Calu3 (cell line): ENCODE measurements at places on chromosomes 2 and 18. TPM values are rescaled to one million over a fixed set of nuclear protein-coding genes. Genes with fewer than 3 reads are reported as not detected.

DNA sequence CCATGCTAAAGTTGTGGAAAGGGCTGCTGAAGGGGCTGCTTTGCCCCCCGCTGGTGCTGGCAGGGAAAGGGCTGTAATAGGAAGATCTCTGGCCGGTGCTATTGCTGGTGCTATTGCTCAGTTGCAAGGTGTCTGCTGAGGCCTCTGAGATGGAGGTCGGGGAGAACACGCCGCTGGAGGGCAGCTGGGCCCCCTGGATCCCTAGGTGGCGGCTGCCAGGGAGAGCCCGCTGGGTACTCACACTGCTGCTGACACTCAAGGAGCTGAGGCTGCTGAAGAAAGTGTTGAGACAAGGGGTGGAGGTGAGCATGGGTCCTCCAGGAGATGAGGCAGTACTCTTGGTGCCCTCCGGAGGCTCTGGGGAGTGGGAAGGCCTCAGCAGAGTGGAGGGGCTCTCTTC is 4.2 kb downstream of the FOXI3 start:
- H3K27me3 ChIP-seq, result peaks cover 17% of the 10 kb centered on the region
- no peak overlapping the region for H3K27ac ChIP-seq
- H3K4me1 ChIP-seq, result no peaks in the 10 kb centered on the region
- no peaks in the 10 kb centered on the region for H3K36me3 ChIP-seq
- DNase-seq, result no peak

GRCh38 chr2:40564184-40564583 is 112.3 kb upstream of the SLC8A1 start:
- H3K27ac ChIP-seq, result no peak overlapping the region
- H3K27me3 ChIP-seq, result no peaks in the 10 kb centered on the region
- no peak overlapping the region for H3K4me3 ChIP-seq
- no peaks in the 10 kb centered on the region for H3K36me3 ChIP-seq

GRCh38 chr2:232236200-232236599 is 142.4 kb upstream of the ALPP start:
- DNase-seq, result no peak
- no peaks in the 10 kb centered on the region for H3K36me3 ChIP-seq
- H3K4me3 ChIP-seq, result no peak overlapping the region
- no peaks in the 10 kb centered on the region for H3K27me3 ChIP-seq
- no peak overlapping the region for H3K27ac ChIP-seq

- peak; percentile 59 for DNase-seq
- H3K27ac ChIP-seq, result peak overlapping the region; percentile 62
- no peaks in the 10 kb centered on the region for H3K27me3 ChIP-seq
- peak overlapping the region; percentile 77 for H3K4me3 ChIP-seq
- peaks cover 59% of the 10 kb centered on the region for H3K4me1 ChIP-seq
Observed at GRCh38 chr2:132417430-132418035, 928 bp downstream of the GPR39 start.

DNA sequence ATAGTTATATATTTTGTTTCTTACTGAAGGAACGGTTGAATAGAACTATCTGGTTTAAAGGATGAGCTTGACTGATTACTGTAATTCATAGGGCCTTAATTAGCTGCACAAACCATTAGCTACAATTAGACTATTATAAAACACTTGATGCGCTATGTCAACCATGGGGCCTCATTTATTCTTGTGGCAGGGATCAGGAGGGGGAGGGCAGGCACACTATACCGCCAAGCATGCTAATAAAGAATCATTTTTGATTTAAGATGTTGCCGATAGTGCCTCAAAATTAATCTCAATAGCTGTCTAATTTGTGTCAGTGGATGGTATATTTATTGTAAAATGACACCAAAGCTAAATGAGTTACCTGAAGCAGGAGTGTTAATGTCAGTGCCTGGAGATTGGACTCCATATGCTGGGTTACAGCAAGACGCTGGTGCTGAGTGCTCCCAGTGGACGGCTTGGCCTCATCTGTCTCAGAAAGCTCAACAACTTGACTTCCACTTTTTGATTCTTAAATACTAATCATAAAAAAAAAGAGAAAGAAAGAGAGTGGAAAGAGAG is 1007.0 kb upstream of the CELF4 start:
- no peak overlapping the region for H3K27ac ChIP-seq
- DNase-seq, result no peak
- H3K4me3 ChIP-seq, result no peak overlapping the region
- H3K27me3 ChIP-seq, result no peaks in the 10 kb centered on the region
- no peaks in the 10 kb centered on the region for H3K36me3 ChIP-seq

DNA sequence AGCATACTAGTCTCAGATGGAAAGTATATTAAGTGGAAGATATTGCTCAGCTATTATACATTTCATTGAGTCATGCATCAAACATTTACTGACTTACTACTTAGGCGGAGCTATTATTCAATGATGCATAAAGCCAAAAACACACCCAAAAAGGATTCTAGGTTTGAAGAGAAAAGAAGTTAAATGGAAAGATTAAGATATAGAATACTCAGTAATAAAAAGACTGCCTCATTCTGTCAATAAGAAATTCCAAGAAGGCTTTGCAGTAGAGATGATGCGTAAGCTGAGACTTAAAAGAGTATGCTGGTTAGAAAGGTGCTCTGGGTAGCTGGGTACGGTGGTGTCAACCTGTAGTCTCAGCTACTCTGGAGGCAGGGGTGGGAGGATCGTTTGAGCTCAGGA is 27.6 kb downstream of the STK17B start:
- no peaks in the 10 kb centered on the region for H3K27me3 ChIP-seq
- no peaks in the 10 kb centered on the region for H3K4me1 ChIP-seq
- peaks cover 55% of the 10 kb centered on the region for H3K36me3 ChIP-seq
- no peak for DNase-seq

DNA sequence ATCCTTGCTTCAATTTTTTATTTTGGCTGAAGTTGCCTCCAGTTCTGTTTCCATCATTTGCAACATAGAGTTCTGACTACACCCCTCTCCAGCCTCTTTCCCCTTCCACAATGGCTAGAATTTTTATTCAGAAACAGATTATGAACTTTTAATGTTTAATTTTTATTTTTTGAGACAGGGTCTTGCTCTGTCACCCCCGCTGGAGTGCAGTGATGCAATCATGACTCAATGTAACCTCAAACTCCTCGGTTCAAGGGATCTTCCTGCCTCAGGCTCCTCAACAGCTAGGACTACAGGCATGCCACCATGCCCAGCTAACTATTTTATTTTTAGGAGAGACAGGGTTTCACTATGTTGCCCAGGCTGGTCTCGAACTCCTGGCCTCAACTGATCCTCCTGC is 2.8 kb downstream of the NTSR2 start:
- no peak for DNase-seq
- no peaks in the 10 kb centered on the region for H3K36me3 ChIP-seq
- H3K27me3 ChIP-seq, result peaks cover 23% of the 10 kb centered on the region
- H3K4me1 ChIP-seq, result peaks cover 12% of the 10 kb centered on the region
- no peak overlapping the region for H3K4me3 ChIP-seq

GRCh38 chr2:95298486-95299111 is 1.5 kb downstream of the KCNIP3 start:
- H3K36me3 ChIP-seq, result no peaks in the 10 kb centered on the region
- no peak overlapping the region for H3K27ac ChIP-seq
- no peaks in the 10 kb centered on the region for H3K4me1 ChIP-seq
- no peak overlapping the region for H3K4me3 ChIP-seq

DNA sequence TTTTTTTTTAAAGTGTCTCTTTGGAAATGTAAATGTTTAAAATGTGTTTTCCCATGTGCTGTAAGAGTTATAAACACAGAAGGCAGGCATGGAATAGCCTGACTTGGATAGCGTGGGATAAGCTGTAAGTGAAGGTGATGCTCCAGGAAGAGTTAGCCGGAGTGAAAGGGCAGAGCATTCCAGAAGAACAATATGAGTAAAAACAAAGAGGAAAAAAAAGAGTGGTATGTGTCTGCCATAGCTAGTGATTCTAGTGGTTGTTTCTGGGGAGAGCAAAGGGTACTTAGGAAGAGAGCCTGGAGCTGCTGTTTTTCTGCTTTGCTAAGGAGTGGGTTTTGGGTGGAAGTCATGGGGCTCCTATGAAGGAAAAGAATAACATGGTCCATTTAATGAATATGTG is 126.9 kb upstream of the DLGAP1 start:
- H3K4me1 ChIP-seq, result peaks cover 5% of the 10 kb centered on the region
- DNase-seq, result no peak
- H3K4me3 ChIP-seq, result no peak overlapping the region
- peaks cover 5% of the 10 kb centered on the region for H3K36me3 ChIP-seq
- H3K27me3 ChIP-seq, result no peaks in the 10 kb centered on the region
- H3K27ac ChIP-seq, result peak overlapping the region; percentile 7

DNA sequence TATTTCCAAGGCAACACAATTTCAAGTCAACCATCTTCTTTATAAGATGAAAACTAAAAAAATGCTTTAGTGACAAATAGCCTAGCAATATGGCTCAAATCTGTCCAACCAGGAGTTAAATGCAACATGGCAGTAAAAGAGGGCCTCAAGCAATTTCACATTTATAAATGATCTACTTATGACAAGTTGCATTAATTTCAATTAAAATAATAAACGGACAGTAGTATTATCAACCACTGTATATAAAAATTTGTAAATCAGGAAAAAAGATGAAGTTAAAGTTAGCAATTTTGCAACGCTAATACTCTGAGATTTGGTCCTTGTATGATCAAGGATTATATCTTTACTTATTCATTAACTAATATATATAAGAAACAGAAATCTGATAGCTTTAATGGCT is 19.3 kb downstream of the CCDC88A start:
- no peak overlapping the region for H3K27ac ChIP-seq
- DNase-seq, result no peak
- H3K27me3 ChIP-seq, result no peaks in the 10 kb centered on the region
- H3K36me3 ChIP-seq, result no peaks in the 10 kb centered on the region
- no peak overlapping the region for H3K4me3 ChIP-seq
- H3K4me1 ChIP-seq, result no peaks in the 10 kb centered on the region

DNA sequence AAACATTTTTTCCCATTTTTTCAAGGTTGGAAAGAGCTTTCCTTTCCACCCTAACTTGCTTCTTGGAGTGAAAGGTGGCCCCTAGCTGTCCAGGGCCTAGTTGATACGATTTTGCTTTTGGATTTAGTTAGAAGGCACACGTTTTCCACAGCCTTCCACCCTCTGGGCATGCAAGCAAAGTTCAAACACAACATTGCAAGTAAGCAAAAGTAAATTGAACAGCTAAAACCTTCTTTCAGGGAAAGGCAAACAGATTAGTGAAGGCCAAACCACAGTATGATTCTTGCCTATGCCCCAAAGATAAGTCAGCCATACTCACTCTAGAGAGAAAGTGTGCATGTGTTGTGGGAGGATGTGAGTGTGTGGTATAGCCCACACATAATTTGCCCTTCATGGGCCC is 273.7 kb upstream of the KLHL29 start:
- H3K27ac ChIP-seq, result no peak overlapping the region
- no peaks in the 10 kb centered on the region for H3K36me3 ChIP-seq
- no peak overlapping the region for H3K4me3 ChIP-seq
- H3K27me3 ChIP-seq, result peaks cover 9% of the 10 kb centered on the region

- DNase-seq, result no peak
- H3K36me3 ChIP-seq, result no peaks in the 10 kb centered on the region
- no peaks in the 10 kb centered on the region for H3K27me3 ChIP-seq
- no peak overlapping the region for H3K4me3 ChIP-seq
Observed at GRCh38 chr2:123606631-123607030, 418.5 kb upstream of the CNTNAP5 start.

DNA sequence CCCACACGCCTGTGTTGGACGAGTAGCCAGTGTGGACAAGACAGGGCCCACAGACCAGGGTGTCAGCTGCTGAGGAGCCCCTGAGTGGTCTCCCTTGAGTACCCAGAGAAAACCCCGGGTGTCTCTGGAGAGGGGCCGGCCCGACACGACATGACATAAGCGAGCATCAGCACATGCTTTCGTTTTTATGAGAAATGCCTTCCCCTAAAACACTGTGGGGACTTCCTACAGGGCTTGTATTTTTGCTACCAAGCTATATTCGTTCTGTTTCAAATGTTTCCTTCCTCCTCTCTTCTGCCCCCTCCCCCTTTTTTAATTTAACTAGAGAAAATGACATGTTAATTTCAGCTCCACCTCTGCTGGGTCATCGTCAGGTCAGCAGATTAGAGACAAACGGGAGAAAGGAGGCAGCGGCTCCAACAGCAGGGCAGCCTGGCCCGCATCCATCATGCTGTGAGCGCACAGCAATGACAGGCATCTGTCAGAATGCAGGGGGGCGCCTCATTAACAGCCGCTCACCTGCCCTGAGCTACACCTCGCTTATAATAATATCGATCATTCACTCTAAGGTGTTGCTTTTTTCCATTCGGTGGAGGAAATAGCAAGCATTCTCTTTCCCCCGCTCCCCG is 286.2 kb downstream of the ZNF516 start:
- H3K4me3 ChIP-seq, result no peak overlapping the region
- peaks cover 24% of the 10 kb centered on the region for H3K27me3 ChIP-seq
- no peak for DNase-seq
- no peak overlapping the region for H3K27ac ChIP-seq
- no peaks in the 10 kb centered on the region for H3K36me3 ChIP-seq

GRCh38 chr18:10213526-10213925 is 240.9 kb upstream of the APCDD1 start:
- H3K27me3 ChIP-seq, result peaks cover 55% of the 10 kb centered on the region
- H3K36me3 ChIP-seq, result no peaks in the 10 kb centered on the region
- peak; percentile 48 for DNase-seq
- H3K4me1 ChIP-seq, result no peaks in the 10 kb centered on the region
- H3K27ac ChIP-seq, result peak overlapping the region; percentile 40

DNA sequence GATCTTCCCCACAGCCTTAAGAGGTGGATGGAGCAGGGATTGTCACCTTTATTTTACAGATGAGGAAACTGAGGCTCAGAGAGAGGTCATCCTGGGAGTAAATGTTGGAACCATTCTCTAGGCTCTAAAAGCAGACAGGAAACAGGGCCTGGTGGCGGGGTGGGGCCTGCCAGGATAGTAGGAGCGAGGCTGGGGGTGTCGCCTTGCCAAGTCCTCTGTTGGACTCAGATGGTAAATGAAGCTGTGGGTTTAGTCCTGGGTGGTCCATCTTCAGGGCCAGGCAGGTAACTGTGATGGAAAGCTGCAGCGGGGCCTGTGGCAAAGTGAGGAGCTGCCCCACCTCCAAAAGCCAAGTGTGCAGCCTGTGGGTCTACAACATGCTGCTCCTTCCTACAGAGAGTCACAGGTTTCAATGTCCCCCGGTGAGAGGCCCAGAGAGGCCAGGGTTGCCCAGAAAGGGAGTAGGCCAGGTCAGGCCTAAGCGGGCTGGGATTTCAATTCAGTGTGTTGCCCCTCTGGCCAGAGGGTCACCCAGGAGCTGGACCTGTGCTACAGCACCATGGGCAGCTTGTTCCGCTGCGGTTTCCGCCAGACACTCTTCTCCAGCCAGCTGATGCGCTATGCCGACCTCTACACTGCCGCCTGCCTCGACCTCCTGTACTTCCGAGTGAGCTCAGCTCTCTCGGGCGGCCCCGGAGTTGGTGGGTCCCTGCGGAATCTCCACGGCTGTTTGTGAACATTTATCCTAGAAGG is 6.6 kb downstream of the NT5DC4 start:
- no peak for DNase-seq
- peak overlapping the region; percentile 92 for H3K27ac ChIP-seq
- peak overlapping the region; percentile 67 for H3K4me3 ChIP-seq

The APCDD1 gene
- total RNA-seq, result 0.51 TPM in 1 of 2 replicates, not detected in the other

The KLF7 gene
- total RNA-seq, result 22.2 and 24.9 TPM in 2 replicates

The RBFA gene
- 20.5 TPM in 2 replicates for total RNA-seq

The RBKS gene
- 2.3 and 3.3 TPM in 2 replicates for total RNA-seq

The SCN7A gene
- total RNA-seq, result not detected in 2 replicates

The CHCHD5 gene
- 18.0 and 20.1 TPM in 2 replicates for total RNA-seq

The FOXD4L1 gene
- 0.92 and 1.0 TPM in 2 replicates for total RNA-seq

The KIF1A gene
- total RNA-seq, result 280 and 298 TPM in 2 replicates

The KRTCAP3 gene
- 71.8 and 74.0 TPM in 2 replicates for total RNA-seq

The ARL4C gene
- 15.6 and 21.0 TPM in 2 replicates for total RNA-seq

The IL1R2 gene
- 0.34 TPM in 1 of 2 replicates, not detected in the other for total RNA-seq

The CYP26B1 gene
- total RNA-seq, result 3.0 and 5.1 TPM in 2 replicates
